Prostate gland (tissue), 2 donors: ENCODE measurements at places on chromosomes 2 and 18. TPM values are rescaled to one million over a fixed set of nuclear protein-coding genes. Genes with fewer than 3 reads are reported as not detected.

- no peak for DNase-seq
Observed at GRCh38 chr2:171630812-171631626, 56.2 kb upstream of the DYNC1I2 start.

DNA sequence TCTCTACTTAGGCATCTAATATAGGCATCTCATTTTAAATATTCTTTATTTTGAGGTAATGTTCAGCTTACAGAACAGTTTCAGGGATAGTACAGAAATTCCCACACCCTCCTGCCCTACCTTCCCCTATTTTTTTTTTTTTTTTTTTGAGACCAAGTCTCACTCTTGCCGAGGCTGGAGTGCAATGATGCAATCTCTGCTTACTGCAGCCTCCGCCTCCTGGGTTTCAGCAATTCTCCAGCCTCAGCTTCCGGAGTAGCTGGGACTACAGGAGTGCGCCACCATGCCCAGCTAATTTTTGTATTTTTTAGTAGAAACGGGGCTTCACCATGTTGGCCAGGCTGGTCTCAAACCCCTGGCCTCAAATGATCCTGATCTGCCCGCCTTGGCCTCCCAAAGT lies 97.6 kb downstream of the EPB41L5 start:
- no peak for DNase-seq

DNA sequence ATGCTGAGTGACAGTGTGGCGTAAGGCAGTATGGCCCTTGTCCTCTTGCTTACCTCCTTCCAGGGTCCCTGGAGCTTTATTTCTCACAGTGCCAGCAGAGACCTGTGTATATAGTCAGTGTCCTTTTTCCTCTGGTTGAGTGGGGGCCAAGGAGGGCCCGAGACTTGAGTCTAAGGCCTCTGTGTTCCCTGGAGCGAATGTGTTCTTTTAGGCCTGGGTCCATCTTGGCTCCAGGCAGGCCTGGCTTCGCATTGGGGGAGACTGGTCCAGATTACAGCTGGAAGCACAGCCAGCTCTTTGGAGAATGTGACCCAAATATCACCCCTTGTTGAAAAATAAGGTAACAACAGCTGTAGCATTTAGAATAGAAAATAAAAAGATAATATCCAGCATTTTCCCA lies 5.0 kb downstream of the VAMP5 start:
- no peak for DNase-seq

- DNase-seq, result no peak
Observed at GRCh38 chr18:56563568-56563967, 74.8 kb downstream of the TXNL1 start.

DNA sequence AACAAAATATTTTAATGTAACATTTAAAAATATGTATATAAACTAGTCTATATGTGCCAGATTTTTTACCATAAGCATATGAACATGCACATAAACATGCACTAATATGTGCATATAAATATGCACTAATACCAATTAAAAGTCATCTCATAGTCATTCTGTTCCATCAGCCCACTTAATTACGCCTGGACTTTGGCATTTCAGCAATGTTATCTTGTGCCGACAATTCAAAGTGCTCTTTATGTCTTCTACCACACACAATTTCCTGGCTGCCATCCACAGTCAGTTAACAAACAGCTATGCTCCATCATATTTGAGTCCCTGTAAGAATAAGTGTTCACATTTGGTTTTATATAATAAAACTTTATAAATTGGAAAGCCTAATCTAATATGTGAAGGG lies 92.6 kb upstream of the TSPYL6 start:
- no peak for DNase-seq

Gene TCF4
- total RNA-seq, result 87.2 TPM

Gene ELOA2
- total RNA-seq, result not detected

DNA sequence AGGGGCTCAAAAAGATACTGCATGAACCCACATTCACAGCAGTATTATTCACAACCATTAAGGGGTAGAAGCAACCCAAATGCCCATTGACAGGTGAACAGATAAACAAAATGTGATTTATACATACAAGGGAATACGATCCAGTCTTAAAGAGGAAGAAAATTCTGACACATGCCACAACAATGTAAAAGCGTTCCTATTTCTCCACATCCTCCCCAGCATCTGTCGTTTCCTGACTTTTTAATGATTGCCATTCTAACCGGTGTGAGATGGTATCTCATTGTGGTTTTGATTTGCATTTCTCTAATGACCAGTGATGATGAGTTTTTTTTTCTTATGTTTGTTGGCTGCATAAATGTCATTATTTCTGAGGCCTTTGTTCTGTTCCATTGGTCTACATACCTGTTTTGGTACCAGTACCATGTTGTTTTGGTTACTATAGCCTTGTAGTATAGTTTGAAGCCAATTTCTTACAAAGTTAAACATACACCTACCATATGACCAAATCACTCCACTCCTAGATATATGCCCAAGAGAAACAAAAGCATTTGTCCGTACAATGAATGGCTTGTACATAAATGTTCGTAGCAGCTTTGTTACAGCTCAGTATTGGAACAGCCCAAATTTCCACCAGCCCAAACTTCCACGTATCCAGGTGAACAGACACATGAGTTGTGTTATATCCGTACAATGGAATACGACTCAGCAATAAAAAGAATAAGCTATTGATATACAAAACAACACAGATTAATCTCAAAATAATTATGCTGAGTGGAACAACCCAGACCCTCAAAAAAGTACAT lies 85.1 kb downstream of the TMEM131 start:
- DNase-seq, result no peak

Gene VWC2L
- total RNA-seq, result not detected

Gene ZNF804A
- total RNA-seq, result 0.41 TPM

Gene ADRA2B
- 0.23 TPM for total RNA-seq

DNA sequence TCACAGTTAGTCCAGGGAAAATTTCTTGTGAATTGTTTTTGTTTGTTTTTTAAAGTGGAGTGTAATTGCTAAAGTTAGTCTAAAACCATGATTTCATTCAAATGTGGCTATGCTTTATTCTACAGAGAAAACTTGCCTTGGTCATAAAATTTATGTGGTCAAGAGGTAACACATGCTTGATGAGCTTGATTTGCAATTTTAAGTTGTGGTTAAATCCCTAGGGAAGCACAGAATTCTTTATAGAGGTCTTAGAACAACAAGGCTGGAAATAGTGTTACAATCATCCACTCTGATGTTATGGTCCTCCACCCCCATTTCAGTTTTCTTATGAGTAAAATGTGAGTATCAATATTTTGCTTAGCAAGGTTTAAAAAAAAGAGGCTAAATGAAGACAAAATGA lies 359.6 kb downstream of the NRXN1 start:
- DNase-seq, result no peak

Gene ITPRID2
- total RNA-seq, result 159 TPM

Gene KCNE4
- 1.0 TPM for total RNA-seq

DNA sequence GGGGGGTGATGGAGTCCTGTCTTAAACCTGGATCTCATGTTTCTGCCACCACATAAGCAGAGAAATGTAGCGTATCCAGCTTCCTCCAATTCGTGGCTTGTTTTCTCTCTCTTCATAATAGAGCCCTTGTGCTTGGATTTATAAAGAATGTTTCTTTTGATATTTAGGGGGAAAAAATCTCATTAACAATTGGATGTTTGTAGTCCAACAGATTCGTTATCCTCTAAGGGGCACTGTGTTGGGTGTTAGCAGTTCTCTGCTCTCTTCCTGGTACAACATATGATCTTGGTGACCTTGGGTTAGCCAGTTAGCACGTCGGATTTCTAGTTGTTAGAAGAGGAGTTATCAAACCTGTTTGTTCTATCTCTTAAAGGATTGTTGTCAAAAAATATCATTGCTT lies 127.8 kb downstream of the FMNL2 start:
- DNase-seq, result no peak

DNA sequence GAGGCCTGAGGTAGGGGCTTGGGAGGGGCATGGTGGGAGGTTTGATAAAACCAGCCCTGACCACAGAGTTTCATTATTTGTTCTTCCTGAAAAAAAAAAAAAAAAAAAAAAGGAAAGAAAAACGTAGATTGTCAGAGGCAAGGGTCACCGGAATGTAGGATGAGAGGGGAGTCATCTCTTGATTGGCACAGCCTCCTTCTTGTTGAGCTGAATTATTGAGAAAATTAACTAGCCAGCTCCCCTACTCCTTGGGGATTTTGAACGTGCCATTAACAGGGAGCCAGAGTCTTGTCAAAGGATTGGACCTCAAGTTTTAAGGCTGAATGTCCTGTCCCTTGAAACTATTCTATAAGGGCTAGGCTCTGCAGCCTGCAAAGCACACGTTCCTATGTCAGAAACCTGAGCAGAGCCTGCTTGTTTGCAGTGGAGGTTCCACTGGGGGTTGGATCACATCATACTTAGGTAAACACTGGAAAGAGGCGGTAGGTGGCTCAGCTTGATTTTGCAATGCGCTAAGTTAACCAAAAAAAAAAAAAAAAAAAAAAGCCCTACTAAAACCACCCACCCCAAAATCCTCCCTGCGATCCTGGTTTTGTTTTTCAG lies 2.3 kb downstream of the INHBB start:
- peak; percentile 75 for DNase-seq

GRCh38 chr18:79068341-79068936 lies 755 bp upstream of the ATP9B start:
- no peak for DNase-seq

GRCh38 chr2:44886414-44886813 lies 55.1 kb upstream of the SIX3 start:
- no peak for DNase-seq

GRCh38 chr2:110802208-110802932 lies 70.0 kb downstream of the ACOXL start:
- no peak for DNase-seq

Gene C2orf80
- total RNA-seq, result not detected

Gene SCN3A
- total RNA-seq, result 0.09 TPM

DNA sequence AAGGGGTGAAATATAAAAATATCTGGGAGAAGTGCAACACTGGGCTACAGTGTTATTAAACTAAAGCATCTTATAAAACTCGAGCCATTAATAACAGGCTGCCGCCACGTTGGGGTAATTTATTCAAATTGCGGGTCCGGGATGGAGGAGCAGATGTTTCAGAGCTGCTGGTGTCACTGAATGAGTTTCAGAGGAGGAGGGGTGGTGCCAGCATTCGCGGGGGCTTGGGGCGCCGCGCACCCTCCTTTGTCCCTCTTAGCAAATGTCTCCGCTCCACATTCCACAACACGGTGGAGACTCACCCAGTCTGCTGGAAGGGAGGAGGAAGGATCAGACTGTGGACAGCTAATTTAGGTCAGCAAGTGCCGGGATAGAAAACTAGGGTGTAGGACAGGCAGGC lies 260.5 kb downstream of the CELF4 start:
- no peak for DNase-seq

DNA sequence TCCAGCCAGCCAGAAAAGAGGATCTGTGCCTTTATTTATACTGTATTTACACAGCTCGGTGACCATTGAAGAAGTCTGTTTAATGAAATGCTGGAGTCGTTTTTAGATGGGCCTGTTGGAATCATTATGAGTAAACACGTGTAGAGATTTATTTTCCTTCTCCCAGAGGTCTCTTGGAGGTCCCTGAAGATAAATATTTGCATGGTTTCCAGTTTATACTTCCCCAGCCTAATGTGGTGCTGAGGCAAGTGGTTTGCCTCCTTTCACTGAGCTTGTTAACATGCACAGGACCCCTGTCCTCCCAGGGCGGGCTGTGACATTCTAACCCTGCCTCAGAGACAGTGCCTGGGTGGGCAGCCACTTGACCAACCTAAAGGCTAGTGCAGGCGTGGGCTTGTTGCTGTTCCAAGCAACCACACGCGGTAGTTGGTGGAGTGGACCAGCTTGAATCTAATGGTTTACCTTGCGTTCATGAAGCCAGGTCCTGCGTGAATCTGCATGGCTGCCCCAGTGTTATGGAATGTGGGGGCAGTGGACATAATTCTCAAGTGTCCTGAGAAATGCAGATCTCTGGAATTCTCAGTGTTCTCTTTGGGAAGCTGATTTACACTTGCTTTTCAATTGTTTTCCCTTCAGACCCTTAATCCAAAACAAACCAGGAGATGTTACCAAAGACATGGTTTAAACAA lies 130.2 kb upstream of the DLX2 start:
- no peak for DNase-seq

DNA sequence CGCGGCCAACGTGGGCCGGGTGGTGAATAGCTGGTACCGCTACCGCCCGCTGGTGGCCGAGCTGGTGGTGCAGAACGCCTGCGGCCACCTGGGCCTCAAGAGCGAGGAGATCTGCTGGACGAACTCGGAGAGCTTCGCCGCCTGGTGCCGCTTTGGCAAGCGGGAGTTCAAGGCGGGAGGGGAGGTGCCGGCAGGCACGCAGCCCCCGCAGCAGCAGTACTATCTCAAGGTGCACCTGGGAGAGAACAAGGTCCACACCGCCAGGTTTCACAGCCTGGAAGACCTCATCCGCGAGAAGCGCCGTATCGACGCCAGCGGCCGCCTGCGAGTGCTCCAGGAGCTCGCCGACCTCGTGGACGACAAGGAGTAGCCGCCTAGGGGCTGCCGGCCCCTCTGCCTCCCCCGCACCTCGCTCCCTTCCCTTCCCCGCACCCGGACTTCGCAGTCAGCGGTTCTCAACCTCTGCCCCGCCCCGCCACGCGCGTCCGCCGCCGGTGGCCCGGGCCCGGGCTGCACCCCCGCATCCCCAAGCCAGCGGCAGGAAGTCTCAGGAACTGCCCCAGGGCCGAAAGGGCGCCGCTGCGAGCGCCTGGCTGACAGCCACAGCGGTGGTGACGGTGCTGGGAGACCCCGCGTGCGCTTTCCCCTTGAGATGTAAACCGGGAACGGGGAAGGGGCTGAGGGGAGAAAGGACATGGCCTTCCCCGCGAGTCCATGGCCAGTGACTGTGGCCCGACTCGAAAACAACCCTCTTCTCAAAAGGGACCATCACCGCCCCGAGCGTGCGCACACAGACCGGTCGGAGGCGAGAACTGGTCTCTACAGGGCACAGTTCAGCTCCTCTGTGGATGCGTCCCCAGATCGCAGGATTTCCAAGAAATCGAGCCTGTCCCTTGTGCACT lies 2.2 kb downstream of the LRATD1 start:
- peak; percentile 92 for DNase-seq

DNA sequence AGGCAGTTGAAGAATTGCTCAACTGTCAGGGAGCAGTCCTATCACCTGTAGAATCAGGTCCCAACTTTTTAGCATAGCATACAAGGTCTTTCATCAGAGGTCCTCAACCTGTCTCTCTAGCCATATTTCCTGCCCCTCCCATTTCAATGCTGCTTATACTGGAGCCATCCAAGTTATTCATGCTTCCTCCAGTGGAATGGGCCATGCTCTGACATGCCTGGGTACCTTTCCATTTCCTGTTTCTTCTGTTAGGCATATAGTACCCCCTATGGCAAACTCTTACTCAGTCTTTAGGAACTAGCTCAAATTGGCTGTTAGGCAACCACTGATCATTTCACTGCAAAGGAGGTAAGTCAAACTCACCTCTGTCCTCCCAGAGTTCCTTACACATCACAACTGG lies 51.0 kb upstream of the ABCA12 start:
- DNase-seq, result peak; percentile 28

DNA sequence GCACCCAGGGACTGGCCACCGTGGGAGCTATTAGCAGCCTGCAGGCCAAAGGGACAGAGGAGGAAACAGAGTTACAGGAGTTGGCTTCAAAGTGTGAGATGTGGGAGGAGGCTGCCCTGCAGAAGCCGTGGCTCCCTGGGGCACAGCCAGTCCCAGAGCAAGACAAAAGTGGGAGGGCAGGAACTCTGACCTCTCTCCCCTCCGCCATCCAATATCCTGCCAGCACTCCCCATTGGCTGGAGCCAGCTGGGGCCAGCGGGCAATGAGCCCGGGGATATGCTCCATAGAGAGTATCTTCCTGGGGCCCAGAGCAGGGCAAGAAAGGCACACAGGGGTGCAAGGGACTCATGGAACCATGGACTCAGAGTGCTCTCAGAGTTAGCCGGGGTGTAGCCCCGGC lies 143.1 kb downstream of the INHBB start:
- DNase-seq, result no peak
